ENCODE measurements at places on chromosomes 2 and 18. TPM values are rescaled to one million over a fixed set of nuclear protein-coding genes. Genes with fewer than 3 reads are reported as not detected.

C2orf74 gene
- total RNA-seq, result 7.1 TPM

NETO1 gene
- not detected for total RNA-seq

CDK15 gene
- not detected for total RNA-seq

GRCh38 chr18:8703092-8703709 is 2.2 kb upstream of the MTCL1 start:
- peaks cover 15% of the 10 kb centered on the region for H3K4me1 ChIP-seq
- H3K4me3 ChIP-seq, result no peak overlapping the region
- H3K27me3 ChIP-seq, result peaks cover 63% of the 10 kb centered on the region
- H3K36me3 ChIP-seq, result peaks cover 2% of the 10 kb centered on the region
- DNase-seq, result no peak
- no peak overlapping the region for H3K27ac ChIP-seq

GRCh38 chr2:224400886-224401632 is 848 bp downstream of the FAM124B start:
- no peaks in the 10 kb centered on the region for H3K27me3 ChIP-seq
- peaks cover 12% of the 10 kb centered on the region for H3K4me1 ChIP-seq
- H3K36me3 ChIP-seq, result no peaks in the 10 kb centered on the region
- no peak for DNase-seq

- no peak overlapping the region for H3K27ac ChIP-seq
- no peak for DNase-seq
- no peaks in the 10 kb centered on the region for H3K4me1 ChIP-seq
- no peak overlapping the region for H3K4me3 ChIP-seq
- H3K27me3 ChIP-seq, result no peaks in the 10 kb centered on the region
These were observed 261.2 kb downstream of the LRP1B start for GRCh38 chr2:141869572-141869971.

DNA sequence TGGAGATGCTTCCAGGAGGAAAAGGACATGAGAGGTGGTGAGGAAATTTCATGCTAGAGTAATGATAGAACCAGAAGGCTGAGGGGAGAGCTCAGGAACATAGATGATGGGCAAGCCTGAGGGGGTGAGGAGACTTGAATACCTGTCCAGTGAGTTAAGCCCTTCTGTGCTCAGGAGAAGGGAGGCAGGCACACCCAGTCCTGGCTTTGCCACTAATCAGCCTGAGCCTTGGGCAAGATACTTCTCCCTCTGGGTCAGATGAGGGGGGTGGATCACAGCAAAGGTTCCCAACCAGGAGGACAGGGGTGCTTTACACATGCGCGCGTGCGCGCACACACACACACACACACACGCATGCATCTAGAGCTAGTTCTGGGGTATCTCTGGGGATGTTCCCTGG is 151.6 kb upstream of the MSH6 start:
- no peaks in the 10 kb centered on the region for H3K4me1 ChIP-seq
- no peak overlapping the region for H3K27ac ChIP-seq
- no peaks in the 10 kb centered on the region for H3K36me3 ChIP-seq
- no peak overlapping the region for H3K4me3 ChIP-seq
- DNase-seq, result no peak

DNA sequence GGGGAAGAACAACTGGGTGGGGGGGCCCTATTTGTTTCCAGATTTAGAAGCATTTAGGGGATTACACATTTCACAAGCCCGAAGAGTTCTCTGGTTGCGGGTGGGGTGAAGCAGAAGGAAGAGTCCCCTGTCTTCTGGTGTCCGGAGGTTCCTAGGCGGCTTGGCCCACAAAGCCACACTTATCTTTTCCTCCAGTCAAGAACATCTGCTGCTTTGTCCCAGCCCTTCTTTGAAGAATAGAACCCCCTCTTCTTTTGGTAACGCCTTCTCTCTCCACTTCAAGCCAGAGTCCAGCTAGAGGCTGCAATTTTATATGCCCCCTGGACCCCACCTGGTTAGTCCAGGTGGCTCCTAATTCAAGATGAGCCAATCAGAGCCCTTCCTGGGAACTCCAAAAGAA is 15.8 kb downstream of the BOLA3 start:
- H3K4me1 ChIP-seq, result no peaks in the 10 kb centered on the region
- H3K27me3 ChIP-seq, result no peaks in the 10 kb centered on the region
- H3K27ac ChIP-seq, result no peak overlapping the region
- peaks cover 15% of the 10 kb centered on the region for H3K36me3 ChIP-seq
- no peak for DNase-seq

DNA sequence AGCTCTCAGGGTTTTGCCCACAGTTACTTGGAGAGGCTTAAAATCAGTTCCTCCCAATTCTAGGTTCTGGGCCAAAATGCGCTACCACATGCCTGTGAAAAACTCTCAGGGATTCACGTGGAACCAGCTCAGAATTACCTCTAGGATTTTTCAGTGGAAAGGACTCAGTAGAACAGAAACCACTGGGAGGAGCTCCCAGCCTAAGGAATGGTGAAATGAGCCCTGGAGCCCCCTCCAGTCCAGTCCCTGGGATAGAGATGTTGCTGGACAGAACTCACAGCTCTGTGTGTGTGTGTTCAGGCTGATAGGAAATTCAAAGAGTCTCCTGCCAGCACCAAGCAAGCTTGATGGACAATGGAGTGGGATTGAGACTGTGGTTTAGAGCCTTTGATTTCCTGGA is 21.1 kb upstream of the SLC9A4 start:
- H3K4me1 ChIP-seq, result peaks cover 28% of the 10 kb centered on the region
- no peak overlapping the region for H3K27ac ChIP-seq
- H3K36me3 ChIP-seq, result peaks cover 4% of the 10 kb centered on the region
- H3K27me3 ChIP-seq, result no peaks in the 10 kb centered on the region

- H3K27me3 ChIP-seq, result no peaks in the 10 kb centered on the region
- no peaks in the 10 kb centered on the region for H3K4me1 ChIP-seq
- no peak for DNase-seq
- no peak overlapping the region for H3K27ac ChIP-seq
These were observed 25.3 kb downstream of the SCG2 start for GRCh38 chr2:223576873-223577272.

DNA sequence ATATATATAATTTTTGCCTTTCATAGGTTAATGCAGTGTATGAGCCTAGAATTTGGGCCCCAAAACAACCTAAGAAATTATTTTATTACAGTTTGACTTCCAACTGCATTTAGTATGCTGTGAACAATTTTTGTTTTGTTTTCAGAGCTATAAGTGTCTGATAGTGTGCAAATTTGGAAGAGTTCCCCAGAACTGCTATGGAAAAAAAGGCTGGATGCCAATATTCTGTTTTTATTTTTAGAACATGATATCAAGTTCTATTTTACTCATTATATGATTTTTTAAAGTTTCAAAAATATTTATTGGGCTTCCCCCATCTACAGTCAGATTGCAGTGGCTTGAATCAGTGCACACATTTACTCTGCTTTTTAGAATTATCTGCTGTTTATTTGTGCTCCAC is 42.6 kb downstream of the MRPS9 start:
- DNase-seq, result no peak
- H3K4me1 ChIP-seq, result no peaks in the 10 kb centered on the region
- no peak overlapping the region for H3K4me3 ChIP-seq
- H3K36me3 ChIP-seq, result peaks cover 2% of the 10 kb centered on the region
- no peak overlapping the region for H3K27ac ChIP-seq

- no peaks in the 10 kb centered on the region for H3K36me3 ChIP-seq
- no peak for DNase-seq
- no peaks in the 10 kb centered on the region for H3K4me1 ChIP-seq
- H3K4me3 ChIP-seq, result no peak overlapping the region
These were observed 146.5 kb downstream of the SH3BP4 start for GRCh38 chr2:235098269-235098668.

DNA sequence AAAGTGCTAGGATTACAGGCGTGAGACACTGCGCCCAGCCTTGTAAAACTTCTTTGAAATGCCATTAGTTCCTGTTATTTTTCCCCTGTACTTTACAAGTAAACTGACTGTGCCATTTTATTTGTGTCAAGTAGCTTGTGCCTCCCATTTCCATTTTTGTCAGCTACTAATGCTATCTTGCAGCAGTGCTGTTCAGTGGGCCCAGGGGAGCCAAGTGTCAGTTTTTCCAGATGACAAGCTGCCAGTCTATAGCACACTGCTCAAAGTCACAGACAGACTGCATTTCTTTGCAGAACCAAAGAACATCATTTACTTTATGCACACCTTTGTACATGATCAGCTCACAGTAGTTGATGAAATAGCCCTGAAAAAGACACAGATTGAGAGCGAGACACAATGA is 901.3 kb upstream of the CDH2 start:
- H3K4me1 ChIP-seq, result no peaks in the 10 kb centered on the region
- H3K36me3 ChIP-seq, result no peaks in the 10 kb centered on the region
- no peak overlapping the region for H3K4me3 ChIP-seq

Measured in activated CD4-positive, alpha-beta T cell treated with anti-CD3 and anti-CD28 coated beads, Interleukin-2, amount 10 ng/mL, durations not matched to agents 7 days and 5 days (primary cell).